ENCODE measurements at places on chromosomes 7 and 10. TPM values are rescaled to one million over a fixed set of nuclear protein-coding genes. Genes with fewer than 3 reads are reported as not detected.

- no peak for DNase-seq
- peaks cover 5% of the 10 kb centered on the region for H3K27me3 ChIP-seq
- no peaks in the 10 kb centered on the region for H3K36me3 ChIP-seq
- peaks cover 10% of the 10 kb centered on the region for H3K4me1 ChIP-seq
- no peak overlapping the region for H3K4me3 ChIP-seq
These were observed 80.4 kb downstream of the VIPR2 start for GRCh38 chr7:159064121-159064815.

DNA sequence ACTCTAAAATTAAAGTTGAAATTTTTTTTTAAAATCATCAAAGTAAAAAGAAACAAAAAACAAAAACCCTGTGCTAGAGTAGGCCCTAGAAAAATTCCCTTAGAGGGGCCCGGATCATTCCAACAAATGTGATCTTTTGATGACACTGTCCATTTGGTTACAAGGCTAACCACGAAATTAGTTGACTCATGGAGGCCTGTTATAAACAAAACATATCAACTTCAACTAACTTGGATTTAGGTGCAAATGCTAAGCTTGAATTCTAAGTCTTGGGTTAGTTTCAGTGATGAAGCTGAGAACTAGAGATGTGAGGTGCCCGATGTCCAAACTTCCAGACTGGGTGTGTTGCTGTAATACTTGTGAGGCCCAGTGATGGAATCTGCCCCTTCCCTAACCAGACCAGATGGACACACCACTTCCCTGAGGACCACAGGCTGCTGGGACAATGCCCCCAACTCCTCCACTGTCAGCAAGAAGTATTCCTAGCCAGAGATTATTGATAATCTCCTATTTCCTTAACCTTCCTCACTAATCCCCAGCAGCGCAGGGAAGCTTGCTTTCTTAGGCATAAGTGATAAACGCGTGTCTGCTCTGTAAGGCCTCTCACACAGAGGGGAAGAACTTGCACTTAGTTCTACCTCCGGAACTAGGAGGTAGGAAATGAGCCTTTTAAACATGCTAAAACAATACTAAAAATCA, 108.7 kb downstream of the RAPGEF5 start:
- H3K4me3 ChIP-seq: no peak overlapping the region
- H3K36me3 ChIP-seq: no peaks in the 10 kb centered on the region
- no peak overlapping the region for H3K27ac ChIP-seq
- peaks cover 7% of the 10 kb centered on the region for H3K4me1 ChIP-seq

- no peak overlapping the region for H3K27ac ChIP-seq
- H3K4me3 ChIP-seq: no peak overlapping the region
- no peak for DNase-seq
- no peaks in the 10 kb centered on the region for H3K27me3 ChIP-seq
- peaks cover 27% of the 10 kb centered on the region for H3K4me1 ChIP-seq
- peaks cover 33% of the 10 kb centered on the region for H3K36me3 ChIP-seq
These were observed 1.3 kb downstream of the FIGNL1 start for GRCh38 chr7:50448823-50449222.

DNA sequence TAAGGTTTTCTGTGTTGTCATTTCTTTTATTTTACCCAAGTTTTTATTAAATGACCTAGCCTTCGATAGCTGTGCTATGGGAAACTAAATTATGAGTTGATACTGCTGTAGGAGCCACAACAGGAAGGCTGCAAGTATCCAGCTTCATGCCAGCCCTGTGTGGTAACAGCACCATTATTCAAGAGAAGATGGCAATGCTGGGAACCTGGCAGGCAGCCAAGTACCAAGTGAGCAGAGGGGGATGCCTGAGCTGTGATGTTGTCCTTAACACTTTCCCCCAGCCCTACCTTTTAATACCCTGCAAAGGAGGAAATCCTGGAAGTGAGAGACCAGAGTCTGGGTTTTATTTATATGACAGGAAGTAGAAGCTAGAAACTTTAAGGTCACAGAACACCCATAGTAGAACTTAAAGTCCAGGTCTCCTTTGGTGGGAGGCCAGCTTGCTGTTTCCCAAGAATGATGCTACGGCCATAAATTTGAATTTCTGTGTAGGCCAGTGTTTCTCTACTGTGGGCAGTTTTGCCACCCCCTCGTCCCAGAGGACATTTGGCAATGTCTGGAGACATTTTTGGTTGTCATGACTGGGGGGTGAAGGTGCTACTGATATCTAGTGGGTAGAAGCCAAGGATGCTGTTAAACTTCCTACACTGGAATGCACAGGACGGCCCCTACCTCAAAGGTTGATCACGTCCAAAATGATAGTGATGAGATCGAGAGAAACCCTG, 9.2 kb upstream of the ATXN7L1 start:
- no peaks in the 10 kb centered on the region for H3K36me3 ChIP-seq
- DNase-seq: peak; percentile 32
- peaks cover 4% of the 10 kb centered on the region for H3K4me1 ChIP-seq
- no peak overlapping the region for H3K4me3 ChIP-seq

DNA sequence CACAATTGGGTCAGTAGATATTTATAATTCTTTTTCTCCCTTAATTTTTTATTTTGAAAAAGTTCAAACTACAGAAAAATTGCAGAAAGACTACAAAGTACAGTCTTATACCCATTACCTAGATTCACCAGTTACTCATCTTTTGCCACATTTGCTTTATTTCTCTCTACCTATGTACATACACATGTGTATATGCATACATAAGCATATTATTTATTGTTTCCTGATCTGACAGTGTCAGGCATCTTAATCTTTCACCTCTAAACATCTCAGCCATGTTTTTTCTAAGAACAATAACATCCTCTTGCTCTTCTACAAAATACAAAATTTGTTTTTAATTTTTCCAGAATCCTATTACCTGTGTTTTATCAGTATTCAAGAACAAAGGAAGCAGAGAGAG, 68.4 kb upstream of the OIT3 start:
- no peak for DNase-seq
- no peaks in the 10 kb centered on the region for H3K4me1 ChIP-seq
- H3K4me3 ChIP-seq: no peak overlapping the region
- H3K36me3 ChIP-seq: no peaks in the 10 kb centered on the region

DNA sequence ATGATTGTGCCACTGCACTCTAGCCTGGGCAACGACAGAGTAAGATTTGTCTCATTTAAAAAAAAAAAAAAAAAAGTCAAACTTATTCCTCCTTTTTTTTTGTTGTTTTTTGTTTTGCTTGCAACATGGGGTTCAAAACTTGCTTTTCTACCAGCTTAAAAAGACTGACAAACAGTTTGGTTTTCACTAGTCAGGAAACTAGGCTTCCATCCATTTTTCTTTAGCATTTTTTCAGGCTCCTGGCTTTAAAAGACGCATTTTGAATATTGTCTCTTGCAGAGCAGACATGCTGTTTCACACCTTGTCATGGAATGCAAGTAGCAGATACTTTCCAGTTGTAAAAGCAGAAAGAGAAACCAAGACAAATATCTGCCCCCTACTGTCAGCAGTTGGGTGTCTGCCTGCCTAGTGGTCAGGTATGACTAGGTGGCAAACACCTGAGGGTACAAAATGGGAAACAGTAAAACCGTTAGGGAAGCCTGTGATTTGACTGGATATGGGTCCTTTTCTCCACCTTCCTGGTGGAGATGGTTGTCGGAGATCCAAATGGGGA, 139.9 kb downstream of the CCDC71L start:
- no peaks in the 10 kb centered on the region for H3K4me1 ChIP-seq
- H3K4me3 ChIP-seq: no peak overlapping the region
- no peaks in the 10 kb centered on the region for H3K36me3 ChIP-seq
- H3K27ac ChIP-seq: no peak overlapping the region
- no peaks in the 10 kb centered on the region for H3K27me3 ChIP-seq
- DNase-seq: no peak

GRCh38 chr10:68957654-68958053, 1.7 kb downstream of the DDX21 start:
- DNase-seq: no peak
- peaks cover 30% of the 10 kb centered on the region for H3K4me1 ChIP-seq
- no peaks in the 10 kb centered on the region for H3K27me3 ChIP-seq
- peaks cover 42% of the 10 kb centered on the region for H3K36me3 ChIP-seq
- no peak overlapping the region for H3K4me3 ChIP-seq

DNA sequence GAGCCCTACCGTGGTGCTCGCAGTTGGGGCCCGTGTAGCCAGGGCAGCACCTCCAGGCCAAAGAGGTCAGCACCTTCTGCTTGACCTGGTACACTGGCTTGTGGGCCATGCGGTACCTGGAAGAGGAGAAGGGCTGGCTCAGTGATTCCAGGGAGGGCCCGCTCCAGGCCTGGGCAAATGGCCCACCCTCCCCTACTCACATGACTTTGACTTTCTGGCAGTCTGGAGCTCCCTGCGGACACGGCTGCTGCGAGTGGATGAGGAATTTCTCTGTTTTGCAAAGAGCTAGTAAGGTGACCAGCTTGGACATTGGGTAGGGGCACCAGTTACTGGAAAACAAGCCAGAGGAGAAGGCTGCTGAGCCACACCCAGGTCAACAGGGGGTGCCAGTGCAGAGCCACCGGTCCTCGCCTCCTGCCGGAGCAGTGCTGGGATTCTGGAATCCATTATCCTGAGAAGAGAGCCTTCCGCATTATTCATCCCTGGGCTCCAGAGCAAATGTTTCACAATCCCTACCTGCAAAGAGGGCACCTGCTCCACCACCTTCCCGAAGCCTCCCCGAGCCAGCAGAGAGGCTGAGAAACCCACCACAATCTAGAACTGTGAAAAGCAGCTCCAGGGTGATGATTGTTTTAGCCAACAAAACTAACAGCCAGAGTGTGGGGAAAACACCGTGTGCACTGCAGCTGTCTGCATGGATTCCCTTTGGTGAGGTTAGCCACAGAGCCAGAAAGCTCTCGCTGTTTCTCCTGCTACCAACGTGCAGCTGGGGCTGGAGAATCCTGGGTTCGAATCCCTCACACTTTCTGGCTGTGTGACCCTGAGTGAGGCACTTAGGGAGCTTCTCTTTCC, 11.8 kb downstream of the MMRN2 start:
- peaks cover 26% of the 10 kb centered on the region for H3K36me3 ChIP-seq
- H3K27me3 ChIP-seq: no peaks in the 10 kb centered on the region
- peak overlapping the region; percentile 68 for H3K27ac ChIP-seq
- H3K4me3 ChIP-seq: no peak overlapping the region
- peaks cover 67% of the 10 kb centered on the region for H3K4me1 ChIP-seq

- DNase-seq: peak; percentile 64
- no peaks in the 10 kb centered on the region for H3K36me3 ChIP-seq
- H3K4me1 ChIP-seq: no peaks in the 10 kb centered on the region
- no peak overlapping the region for H3K4me3 ChIP-seq
These were observed 87.4 kb downstream of the CDH23 start for GRCh38 chr10:71483885-71484751.

GRCh38 chr7:27950123-27950522, 210.2 kb downstream of the TAX1BP1 start:
- no peak overlapping the region for H3K4me3 ChIP-seq
- H3K36me3 ChIP-seq: peaks cover 14% of the 10 kb centered on the region
- no peaks in the 10 kb centered on the region for H3K27me3 ChIP-seq

GRCh38 chr10:71627230-71627939, 92.2 kb downstream of the C10orf105 start:
- no peak for DNase-seq
- H3K36me3 ChIP-seq: no peaks in the 10 kb centered on the region
- H3K27me3 ChIP-seq: no peaks in the 10 kb centered on the region
- no peak overlapping the region for H3K27ac ChIP-seq
- no peak overlapping the region for H3K4me3 ChIP-seq

DNA sequence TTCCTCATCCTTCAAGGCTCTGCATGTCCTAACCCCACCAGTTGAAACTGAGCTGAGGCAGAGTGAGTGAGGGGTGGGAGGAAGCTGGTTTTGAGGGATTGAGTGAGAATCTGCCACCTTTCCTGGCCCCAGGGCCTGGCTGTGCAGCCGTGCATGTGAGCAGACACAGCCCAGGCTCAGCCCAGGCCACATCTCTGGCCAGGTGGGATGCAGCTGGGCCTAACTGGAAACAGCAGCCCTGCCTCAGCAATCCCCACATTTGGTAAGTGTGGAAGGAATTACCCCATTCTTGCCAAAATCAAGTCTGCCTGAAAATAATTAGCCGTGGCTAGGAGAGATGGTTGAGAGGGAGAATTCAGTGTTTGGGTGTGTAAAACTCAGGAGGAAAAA, 116.6 kb downstream of the NEURL1 start:
- H3K27me3 ChIP-seq: no peaks in the 10 kb centered on the region
- H3K4me3 ChIP-seq: no peak overlapping the region
- peaks cover 12% of the 10 kb centered on the region for H3K36me3 ChIP-seq
- DNase-seq: no peak

DNA sequence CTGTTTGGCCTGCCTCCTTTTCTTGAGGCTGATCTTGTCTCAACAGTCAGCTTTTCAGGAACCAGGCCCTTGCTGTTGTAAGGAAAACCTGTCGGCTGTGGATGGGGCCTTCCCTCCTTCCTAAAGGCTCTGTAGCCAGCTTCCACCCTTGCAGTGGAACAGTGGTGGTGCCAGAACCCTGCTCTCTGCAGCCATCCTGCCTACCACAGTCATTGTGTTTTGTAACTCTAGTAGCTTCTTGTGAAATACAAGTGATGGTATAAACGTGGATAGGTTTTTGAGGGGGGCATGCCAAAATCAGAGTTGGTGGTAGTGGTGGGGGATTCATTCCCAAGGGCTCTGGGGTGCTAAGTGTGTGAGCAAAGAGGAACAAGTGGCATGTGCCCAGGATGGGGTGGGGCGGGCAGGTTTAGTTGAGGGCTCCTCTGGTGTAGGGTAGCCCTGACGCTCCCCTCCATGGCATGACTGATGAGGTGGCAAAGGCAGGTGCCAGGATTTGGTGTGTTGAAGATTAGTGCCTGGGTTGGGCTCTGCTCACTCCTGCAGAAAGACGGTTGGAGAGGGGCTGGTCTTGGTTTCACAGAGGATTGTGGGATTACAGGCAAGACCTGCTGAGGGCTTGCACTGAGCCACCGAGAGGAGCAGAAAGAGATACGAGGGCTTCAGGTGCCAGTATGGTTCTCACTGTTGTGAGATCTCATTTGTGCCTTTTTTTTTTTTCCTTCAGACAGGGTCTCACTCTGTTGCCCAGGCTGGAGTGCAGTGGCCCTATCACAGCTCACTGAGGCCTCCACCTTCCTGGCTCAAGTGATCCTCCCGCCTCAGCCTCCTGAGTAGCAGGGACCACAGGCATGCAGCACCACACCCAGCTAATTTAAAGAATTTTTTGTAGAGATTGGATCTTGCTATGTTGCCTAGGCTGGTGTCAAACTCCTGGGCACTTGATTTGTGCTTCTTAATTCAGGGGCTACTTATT, 7.4 kb downstream of the TSPAN14 start:
- peak overlapping the region; percentile 6 for H3K4me3 ChIP-seq
- H3K27me3 ChIP-seq: no peaks in the 10 kb centered on the region
- no peak for DNase-seq
- peaks cover 100% of the 10 kb centered on the region for H3K4me1 ChIP-seq
- peak overlapping the region; percentile 99 for H3K27ac ChIP-seq

- H3K27ac ChIP-seq: no peak overlapping the region
- peaks cover 25% of the 10 kb centered on the region for H3K4me1 ChIP-seq
- peaks cover 20% of the 10 kb centered on the region for H3K27me3 ChIP-seq
- H3K36me3 ChIP-seq: no peaks in the 10 kb centered on the region
- no peak for DNase-seq
These were observed 182 bp downstream of the CCDC136 start for GRCh38 chr7:128791972-128792327.

GRCh38 chr7:47389923-47390630, 191.8 kb downstream of the TNS3 start:
- DNase-seq: no peak
- H3K36me3 ChIP-seq: peaks cover 15% of the 10 kb centered on the region
- no peaks in the 10 kb centered on the region for H3K27me3 ChIP-seq
- H3K4me1 ChIP-seq: no peaks in the 10 kb centered on the region
- H3K27ac ChIP-seq: no peak overlapping the region

Gene KIAA1549
- 0.03 TPM for polyA plus RNA-seq

Gene NPSR1
- polyA plus RNA-seq: not detected

Gene SLC4A2
- 99.4 TPM for polyA plus RNA-seq

Gene NKX2-3
- 11.4 TPM for polyA plus RNA-seq

Gene ADCY1
- 0.17 TPM for polyA plus RNA-seq

Gene PIP
- not detected for polyA plus RNA-seq

Gene NYAP1
- 0.07 TPM for polyA plus RNA-seq

Gene EBF3
- 0.02 TPM for polyA plus RNA-seq
